ENCODE measurements at places on chromosomes 2 and 18.
A peak's percentile ranks its signal among the peaks of the same experiment; 100 is the strongest.

DNA sequence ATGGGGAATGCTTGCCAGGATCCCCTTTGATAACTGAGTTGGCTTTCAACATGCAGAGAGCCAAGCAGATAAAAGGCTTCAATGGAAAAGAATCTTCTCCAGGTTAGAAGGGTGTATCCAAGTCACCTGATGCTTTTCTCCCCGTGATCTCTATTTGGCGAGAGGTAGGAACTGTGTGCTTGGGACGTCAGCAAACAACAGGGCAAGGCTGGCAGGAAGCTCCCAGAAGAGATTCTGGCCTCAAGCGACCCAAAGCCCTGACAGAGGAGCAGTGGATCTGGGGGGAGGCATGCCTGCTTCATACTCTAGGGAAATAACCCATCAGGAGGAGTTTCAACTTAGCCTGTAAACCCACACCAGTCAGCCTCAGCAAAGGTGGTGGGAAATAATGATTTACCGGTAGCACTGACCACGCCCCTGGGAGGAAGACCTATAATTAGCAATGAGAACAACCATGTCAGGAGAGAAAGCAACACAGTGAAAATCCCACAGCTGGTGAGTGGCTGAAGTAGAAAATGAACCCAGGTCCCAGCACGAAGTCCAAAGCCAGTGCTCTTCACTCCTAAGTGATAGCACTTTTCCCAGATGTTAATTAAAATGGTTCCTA is 76.3 kb upstream of the SEC11C start:
- no peak for DNase-seq

GRCh38 chr2:201432038-201432620 is 19.1 kb downstream of the TRAK2 start:
- DNase-seq: no peak

DNA sequence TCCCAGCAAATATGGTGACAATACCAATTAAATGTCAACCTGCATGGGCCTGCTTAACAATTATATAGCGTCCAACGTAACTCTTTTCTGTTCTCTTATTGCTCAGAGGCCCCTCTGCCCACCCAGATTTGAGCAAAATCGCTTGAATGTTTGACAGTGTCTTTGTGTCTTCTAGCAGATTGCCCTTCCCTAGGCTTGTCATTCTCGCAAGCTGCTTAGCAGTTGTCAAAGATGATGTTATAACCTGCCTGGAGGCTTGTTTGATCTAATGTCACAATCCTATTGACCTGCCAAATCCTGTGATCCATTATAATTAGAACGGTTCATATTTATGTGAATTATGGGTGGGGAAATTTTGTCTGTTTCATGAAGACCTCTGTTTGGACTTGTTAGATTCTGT is 108.8 kb downstream of the FARSB start:
- no peak for DNase-seq

GRCh38 chr2:66541646-66542045 is 106.7 kb downstream of the MEIS1 start:
- DNase-seq: no peak

GRCh38 chr2:206084870-206085741 is 868 bp downstream of the INO80D start:
- peak; percentile 32 for DNase-seq

GRCh38 chr2:181972431-181973170 is 13.1 kb upstream of the PPP1R1C start:
- no peak for DNase-seq

GRCh38 chr2:55301277-55301676 is 32.2 kb upstream of the MTIF2 start:
- no peak for DNase-seq
